ENCODE measurements at places on chromosomes 2 and 18.

DNA sequence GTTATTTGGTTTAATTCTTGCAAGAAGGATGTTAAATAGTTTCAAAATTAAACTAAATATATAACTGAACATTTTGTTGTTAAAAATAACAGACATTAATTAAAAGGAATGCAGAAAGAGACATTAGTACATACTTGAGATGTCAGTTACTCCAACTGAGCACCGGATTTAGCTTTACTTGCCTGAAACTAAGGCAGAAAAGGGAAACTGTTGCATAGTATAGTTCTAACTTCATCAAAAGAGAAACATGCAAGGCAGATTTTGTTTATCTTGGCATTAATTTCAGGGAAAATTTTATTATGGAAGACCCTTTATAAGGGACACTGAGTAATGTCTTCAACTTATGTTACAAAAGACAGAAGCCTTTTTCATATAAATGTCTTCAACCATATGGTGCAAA lies 218.3 kb downstream of the STK39 start:
- DNase-seq = no peak

DNA sequence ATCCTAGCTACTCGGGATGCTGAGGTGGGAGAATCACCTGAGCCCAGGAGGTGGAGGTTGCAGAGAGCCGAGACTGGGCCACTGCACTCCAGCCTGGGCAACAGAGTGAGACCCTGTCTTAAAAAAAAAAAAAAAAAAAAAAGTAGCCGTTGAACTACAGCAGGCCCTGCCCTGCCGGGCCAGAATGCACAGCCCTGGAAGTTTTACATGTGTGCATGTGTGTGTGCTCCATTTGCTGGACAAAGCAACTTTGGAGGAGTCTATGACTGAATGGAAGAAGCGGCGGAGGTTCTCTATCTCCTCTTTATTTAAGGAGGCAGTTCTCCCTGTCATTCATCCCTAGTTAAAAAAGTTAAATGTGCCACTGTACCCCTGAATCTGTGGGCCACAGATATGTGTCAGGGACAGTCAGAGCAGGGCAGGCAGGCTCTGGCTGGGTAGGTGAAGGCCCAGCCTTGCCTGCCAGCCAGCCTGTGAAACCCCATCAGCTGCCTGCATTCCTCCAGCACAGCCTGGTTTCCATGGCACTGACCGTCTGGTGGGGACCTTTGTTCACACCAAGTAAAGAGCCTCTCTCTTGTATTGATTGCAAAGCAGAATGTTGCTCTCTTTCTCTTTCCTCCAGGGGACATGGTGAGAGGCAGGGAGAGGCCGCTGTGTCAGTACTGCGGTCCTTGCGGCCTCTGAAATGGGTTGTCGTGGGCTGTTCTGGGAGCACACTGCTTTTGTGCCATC lies 10.9 kb downstream of the LIPG start:
- no peak for DNase-seq

DNA sequence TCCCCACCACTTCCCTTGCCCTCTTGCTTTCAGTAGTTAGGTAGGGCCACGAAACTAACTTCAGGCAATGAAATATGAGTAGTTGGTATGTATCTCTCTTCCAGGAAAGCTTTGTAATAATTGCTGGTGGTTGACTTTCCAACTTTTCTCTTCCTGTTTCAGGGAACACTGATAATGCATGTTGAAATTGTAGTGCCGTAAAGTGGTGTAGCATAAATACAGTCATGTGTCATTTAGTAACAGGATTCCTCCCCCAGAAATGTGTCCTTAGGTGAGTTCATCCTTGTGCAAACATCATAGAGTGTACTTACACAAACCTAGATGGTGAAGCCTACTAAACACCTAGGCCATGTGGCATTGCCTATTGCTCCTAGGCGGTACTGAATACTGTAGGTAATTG lies 429.2 kb downstream of the PID1 start:
- DNase-seq = no peak

- DNase-seq = peak; percentile 57
Observed at GRCh38 chr2:103161456-103162289, 399.8 kb downstream of the TMEM182 start.

- DNase-seq = no peak
Observed at GRCh38 chr2:123258877-123259539, 766.1 kb upstream of the CNTNAP5 start.

DNA sequence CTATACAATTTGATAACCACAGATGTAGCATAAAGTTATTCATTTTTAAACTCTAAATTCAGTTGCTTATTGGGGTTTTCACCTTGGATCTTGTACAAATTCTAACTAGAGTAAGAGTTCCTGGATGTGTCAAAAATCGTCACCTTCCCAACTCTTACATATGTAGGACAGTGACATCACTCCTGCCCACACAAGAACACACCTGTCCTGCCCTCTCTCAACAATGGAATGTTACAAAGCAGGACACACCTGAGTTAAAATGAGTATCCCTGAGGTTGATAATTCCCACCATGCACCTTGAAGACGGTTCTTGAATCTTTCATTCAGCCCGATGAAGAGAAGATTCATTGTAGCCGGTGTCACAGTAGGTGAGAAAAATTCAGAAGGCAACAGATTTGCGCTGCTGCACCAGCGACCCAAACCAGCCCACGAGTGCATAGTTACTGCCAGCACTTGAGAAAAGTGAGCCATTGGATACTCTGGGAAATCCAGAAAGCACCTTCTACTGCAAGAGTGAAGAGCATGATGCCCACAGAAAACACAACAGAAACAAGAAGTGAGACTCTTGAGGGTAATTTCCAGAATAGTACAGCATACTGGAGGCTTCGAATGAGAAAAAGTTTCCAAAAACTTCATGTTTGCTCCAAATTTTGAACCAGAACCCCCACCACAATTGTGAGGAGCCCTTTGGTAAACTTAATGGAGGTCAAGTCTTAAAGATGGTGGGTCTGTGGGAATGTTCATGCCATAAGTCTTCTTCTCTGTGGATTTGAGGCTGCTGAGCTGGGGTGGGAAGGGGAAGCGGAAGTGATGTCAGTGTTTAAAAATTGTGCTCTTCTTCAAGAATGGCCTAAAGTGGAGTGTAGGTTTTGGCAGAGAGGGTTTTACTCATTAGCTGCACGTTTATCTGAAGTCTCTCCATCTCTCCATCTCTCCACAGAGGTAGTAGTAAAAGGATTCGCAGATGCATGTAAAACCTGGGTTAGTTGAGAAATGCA lies 34.7 kb upstream of the ADAM23 start:
- no peak for DNase-seq

- DNase-seq = no peak
Observed at GRCh38 chr2:62459106-62459505, 46.9 kb downstream of the TMEM17 start.

DNA sequence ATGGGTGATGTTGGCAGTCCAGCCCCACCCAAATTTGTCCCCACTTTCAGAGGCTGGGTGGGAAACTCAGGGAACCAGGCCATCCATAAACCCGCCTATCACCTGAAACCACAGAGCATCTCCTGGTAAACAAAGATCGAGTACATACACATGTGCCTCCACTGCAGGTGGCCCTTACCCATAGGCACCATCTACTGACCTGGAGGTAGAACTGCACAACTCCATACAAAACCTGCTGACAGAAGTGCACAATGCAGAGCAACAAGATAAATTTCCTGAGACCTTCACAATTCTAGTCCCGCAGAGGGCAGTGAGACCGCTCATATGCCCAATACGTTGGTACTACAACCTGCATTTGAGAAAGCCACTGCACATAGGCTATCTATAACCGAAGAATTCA lies 856.3 kb downstream of the SUCLG1 start:
- DNase-seq = no peak

DNA sequence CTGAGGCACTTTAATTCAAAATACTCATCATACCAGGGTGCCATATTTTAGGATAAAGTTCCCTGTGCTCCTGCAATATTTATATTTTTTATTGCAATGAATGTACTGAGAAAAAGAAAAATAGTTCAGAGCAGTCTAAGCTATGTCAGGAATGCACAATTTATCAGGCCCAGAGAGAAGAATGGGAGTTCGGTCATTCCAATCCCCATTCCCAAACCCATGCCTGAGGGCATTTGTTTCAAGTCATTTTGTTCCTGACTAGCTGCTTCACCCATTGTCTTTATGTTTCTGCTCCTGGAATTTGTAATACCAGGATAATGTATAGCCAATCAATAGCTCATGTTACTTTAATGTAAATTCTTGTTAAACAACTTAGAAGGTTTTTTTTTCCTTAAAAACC lies 24.4 kb upstream of the FTCDNL1 start:
- no peak for DNase-seq

DNA sequence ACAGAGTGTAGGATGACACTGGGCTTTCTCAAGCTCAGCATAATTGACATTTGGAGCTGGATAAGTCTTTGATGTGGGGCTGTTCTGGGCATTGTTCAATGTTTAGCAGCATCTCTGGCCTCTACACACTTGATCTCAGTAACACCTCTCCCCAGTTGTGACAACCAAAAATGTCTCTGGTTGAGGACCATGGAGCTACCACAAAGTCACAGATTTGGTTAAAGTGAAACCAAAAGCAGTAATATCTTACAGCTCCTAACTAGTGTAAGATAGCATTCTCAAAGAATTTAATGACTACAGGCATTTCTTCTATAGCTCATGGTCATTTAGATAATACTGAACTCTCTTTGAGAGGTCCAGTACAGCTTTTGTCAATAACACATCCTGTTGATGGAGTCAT lies 23.4 kb upstream of the PAX3 start:
- DNase-seq = no peak

GRCh38 chr2:231370749-231371429 lies 24.6 kb upstream of the B3GNT7 start:
- no peak for DNase-seq

DNA sequence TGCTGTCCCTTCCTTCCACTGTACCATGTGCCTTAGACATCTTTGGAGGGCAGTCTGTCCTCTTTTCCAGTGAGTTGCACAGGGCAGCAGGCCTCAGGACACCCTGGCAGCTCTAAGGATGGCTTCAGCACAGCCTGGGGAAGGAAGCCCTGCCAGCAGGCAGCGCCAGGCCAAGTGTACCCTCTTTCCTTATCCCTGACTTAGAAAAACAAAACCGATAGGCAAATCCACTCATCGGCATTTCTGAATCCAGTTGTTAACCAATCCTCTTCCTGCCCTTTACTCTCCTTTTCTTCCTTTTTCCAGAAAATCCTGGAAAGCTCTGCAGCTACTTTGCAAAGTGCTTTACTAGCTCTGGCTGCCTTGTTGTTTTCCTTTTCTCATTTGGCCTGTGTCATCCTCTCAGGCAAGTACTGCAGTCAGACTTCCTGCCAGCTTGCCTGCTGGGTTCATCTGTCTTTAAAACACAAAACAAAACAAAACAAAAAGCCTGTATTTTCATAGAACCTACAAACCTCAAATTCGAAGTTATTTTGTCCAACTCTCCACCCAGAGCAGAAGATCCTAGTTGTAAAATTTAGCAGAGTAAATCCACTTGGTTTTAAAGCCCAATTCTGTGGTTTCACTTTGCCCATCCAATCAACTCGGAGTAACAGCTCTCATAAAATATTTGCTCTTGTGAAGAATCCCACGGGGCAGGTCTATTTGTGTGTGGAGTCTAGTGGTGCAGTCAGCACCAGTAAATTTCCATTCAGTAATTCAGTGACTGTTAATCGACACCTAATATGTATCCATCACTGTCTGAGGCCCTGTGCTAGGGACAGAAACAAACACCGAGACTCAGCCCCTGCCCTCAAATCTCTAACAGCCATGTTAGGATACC lies 45.2 kb downstream of the PCBP1 start:
- peak; percentile 68 for DNase-seq
